H1 (cell line): ENCODE measurements at places on chromosomes 12 and 14. TPM values are rescaled to one million over a fixed set of nuclear protein-coding genes. Genes with fewer than 3 reads are reported as not detected.
A peak's percentile ranks its signal among the peaks of the same experiment; 100 is the strongest.

DNA sequence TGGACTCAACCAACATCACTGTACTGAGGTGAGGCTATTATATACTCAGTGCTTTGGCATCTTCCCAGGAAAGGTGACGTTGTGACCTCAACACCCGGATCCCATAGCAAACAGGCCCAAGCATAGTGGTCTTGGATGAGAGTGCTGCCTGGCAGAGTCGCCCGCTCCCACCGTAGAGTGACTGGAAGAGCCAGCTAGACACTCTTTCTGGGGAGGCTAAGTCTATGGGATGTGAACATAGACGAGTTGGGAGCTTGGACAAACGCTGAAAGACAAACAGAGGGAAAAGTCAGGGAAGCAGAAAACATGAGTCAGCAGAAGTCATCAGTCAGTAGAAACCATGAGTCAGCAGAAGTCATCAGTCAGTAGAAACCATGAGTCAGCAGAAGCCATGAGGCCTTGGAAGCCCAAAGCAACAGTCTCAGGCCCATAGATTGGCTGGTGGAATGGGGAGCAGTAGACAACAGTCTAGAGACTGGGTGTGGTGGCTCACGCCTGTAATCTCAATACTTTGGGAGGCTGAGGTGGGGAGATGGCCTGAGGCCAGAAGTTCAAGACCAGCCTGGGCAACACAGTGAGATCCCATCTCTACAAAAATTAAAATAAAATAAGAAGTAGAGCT is 66.4 kb upstream of the MAP1LC3B2 start:
- H3K27me3 ChIP-seq, result no peaks in the 10 kb centered on the region
- H3K4me3 ChIP-seq, result no peak overlapping the region
- no peaks in the 10 kb centered on the region for H3K4me1 ChIP-seq
- H3K36me3 ChIP-seq, result no peaks in the 10 kb centered on the region

DNA sequence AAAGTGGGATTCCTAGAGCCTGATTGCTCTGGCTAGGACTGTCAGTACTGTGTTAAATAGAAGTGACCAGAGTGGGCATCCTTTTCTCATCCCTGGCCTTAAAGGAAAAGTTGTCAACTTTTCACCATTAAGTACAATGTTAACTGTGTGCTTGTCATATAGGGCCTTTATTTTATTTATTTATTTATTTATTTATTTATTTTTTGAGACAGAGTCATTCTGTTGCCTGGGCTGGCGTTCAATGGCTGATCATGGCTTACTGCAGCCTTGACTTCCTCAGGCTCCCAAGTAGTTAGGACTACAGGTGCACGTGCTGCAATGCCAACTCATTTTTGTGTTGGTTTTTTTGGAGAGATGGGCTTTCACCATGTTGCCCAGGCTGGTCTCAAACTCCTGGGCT is 11.6 kb downstream of the SH2B3 start:
- H3K27ac ChIP-seq, result no peak overlapping the region
- H3K36me3 ChIP-seq, result peaks cover 12% of the 10 kb centered on the region; the same call in 1 of the 2 replicates
- no peak for DNase-seq
- H3K4me1 ChIP-seq, result peaks cover 26% of the 10 kb centered on the region
- H3K27me3 ChIP-seq, result no peaks in the 10 kb centered on the region

DNA sequence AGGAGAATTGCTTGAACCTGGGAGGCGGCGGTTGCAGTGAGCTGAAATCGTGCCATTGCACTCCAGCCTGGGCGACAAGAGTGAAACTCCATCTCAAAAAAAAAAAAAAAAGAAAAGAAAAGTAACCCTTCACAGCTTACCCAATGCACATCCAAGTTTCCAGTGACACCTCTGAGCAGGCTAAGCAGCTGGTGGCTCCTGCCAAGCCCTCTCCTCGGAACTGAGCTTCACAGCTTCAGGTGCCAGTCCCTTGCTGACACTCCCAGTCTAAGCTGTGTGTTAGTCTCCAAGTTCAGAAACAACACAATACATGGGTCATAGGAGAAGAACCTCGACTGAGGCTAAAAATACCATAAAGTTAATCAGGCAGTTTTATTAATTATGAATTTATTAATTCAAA is 7.9 kb downstream of the CD9 start:
- DNase-seq, result no peak
- H3K4me3 ChIP-seq, result no peak overlapping the region
- H3K27ac ChIP-seq, result no peak overlapping the region
- no peaks in the 10 kb centered on the region for H3K27me3 ChIP-seq

GRCh38 chr12:26401874-26402273 is 206.5 kb downstream of the SSPN start:
- H3K27ac ChIP-seq, result no peak overlapping the region
- no peaks in the 10 kb centered on the region for H3K4me1 ChIP-seq
- H3K27me3 ChIP-seq, result no peaks in the 10 kb centered on the region
- H3K4me3 ChIP-seq, result no peak overlapping the region
- DNase-seq, result no peak
- no peaks in the 10 kb centered on the region for H3K36me3 ChIP-seq

GRCh38 chr12:127619869-127620734 is 646.9 kb upstream of the TMEM132C start:
- no peak for DNase-seq
- peaks cover 10% of the 10 kb centered on the region for H3K4me1 ChIP-seq
- H3K4me3 ChIP-seq, result no peak overlapping the region
- no peak overlapping the region for H3K27ac ChIP-seq
- H3K36me3 ChIP-seq, result no peaks in the 10 kb centered on the region

- H3K27me3 ChIP-seq, result no peaks in the 10 kb centered on the region
- H3K27ac ChIP-seq, result no peak overlapping the region
- no peak overlapping the region for H3K4me3 ChIP-seq
- H3K36me3 ChIP-seq, result no peaks in the 10 kb centered on the region
- H3K4me1 ChIP-seq, result no peaks in the 10 kb centered on the region; the same call in 1 of the 2 replicates
- DNase-seq, result no peak
These were observed 44.3 kb downstream of the ELK3 start for GRCh38 chr12:96238336-96239047.

- H3K4me3 ChIP-seq, result no peak overlapping the region
- H3K27ac ChIP-seq, result no peak overlapping the region
- DNase-seq, result no peak
- H3K4me1 ChIP-seq, result no peaks in the 10 kb centered on the region
These were observed 19.2 kb upstream of the OAS1 start for GRCh38 chr12:112887550-112887949.

- no peaks in the 10 kb centered on the region for H3K27me3 ChIP-seq
- H3K4me3 ChIP-seq, result no peak overlapping the region
- no peaks in the 10 kb centered on the region for H3K36me3 ChIP-seq
- DNase-seq, result no peak
- no peaks in the 10 kb centered on the region for H3K4me1 ChIP-seq
- H3K27ac ChIP-seq, result no peak overlapping the region
These were observed 68.2 kb upstream of the EVL start for GRCh38 chr14:99996951-99997571.

DNA sequence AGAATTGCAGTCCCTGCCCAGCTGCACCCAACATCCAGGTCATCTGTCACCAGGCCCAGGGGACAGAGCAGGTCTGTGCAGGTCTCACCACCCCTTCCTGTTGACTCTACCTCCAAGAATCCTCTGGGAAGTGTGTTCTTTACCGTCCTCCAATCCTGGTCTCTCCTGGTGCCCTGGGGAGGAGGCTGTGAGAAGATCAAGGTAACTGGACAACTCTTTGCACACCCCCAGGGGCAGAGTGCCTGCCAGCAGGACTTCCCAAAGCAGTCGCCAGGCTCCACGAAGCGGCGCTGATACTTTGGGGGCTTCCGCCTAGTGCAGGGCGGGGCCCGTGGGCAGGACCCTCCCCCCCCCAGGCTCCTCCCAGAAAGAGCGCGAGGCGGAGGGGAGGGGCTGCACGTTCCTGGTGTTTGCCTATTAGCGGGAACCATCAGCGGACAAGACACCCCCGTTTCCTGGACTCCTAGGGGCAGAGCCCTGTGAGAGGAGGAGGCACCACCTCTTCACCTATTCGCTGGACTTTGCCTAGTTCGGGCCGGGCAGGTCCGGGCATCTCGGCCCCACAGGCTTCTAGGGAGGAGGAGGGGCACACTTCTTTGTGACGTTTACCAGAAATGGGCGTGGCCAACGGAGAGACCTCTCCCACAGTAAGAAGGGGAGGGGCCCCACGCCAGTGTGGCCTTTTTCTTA is 918.0 kb downstream of the AACS start:
- peak overlapping the region; percentile 69 for H3K27ac ChIP-seq
- DNase-seq, result peak; percentile 85
- peaks cover 4% of the 10 kb centered on the region for H3K4me1 ChIP-seq
- H3K27me3 ChIP-seq, result peaks cover 3% of the 10 kb centered on the region; the same call in 1 of the 2 replicates
- no peaks in the 10 kb centered on the region for H3K36me3 ChIP-seq

GRCh38 chr12:114069507-114069906 is 103.4 kb upstream of the RBM19 start:
- H3K27ac ChIP-seq, result no peak overlapping the region

GRCh38 chr14:68716698-68717097 is 76.2 kb downstream of the ZFP36L1 start:
- H3K4me1 ChIP-seq, result no peaks in the 10 kb centered on the region
- no peak overlapping the region for H3K4me3 ChIP-seq
- H3K27me3 ChIP-seq, result no peaks in the 10 kb centered on the region; the same call in 1 of the 2 replicates
- H3K36me3 ChIP-seq, result no peaks in the 10 kb centered on the region

GRCh38 chr12:16785524-16785923 is 179.6 kb upstream of the LMO3 start:
- H3K4me1 ChIP-seq, result no peaks in the 10 kb centered on the region
- no peak overlapping the region for H3K27ac ChIP-seq
- H3K4me3 ChIP-seq, result no peak overlapping the region
- H3K27me3 ChIP-seq, result no peaks in the 10 kb centered on the region

DNA sequence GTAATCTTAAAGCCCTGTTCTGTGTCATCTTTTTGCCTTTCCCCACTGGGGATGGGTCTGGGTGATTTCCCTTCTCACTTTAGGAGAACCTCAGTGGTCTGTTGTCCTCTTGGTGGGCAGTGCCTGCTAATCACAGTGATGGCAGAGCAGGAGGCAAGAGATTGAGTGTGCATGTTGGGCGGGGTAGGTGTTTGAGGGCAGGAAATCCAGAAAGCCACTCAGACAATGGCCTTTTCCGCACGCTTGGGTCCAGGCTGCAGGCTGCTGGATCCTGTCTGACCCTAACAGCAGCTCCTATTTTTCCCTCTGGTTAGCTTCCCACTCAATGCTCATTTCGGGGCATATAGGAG is 13.7 kb upstream of the ITGA5 start:
- H3K36me3 ChIP-seq, result no peaks in the 10 kb centered on the region
- H3K27me3 ChIP-seq, result peaks cover 38% of the 10 kb centered on the region
- no peak for DNase-seq
- no peaks in the 10 kb centered on the region for H3K4me1 ChIP-seq

DNA sequence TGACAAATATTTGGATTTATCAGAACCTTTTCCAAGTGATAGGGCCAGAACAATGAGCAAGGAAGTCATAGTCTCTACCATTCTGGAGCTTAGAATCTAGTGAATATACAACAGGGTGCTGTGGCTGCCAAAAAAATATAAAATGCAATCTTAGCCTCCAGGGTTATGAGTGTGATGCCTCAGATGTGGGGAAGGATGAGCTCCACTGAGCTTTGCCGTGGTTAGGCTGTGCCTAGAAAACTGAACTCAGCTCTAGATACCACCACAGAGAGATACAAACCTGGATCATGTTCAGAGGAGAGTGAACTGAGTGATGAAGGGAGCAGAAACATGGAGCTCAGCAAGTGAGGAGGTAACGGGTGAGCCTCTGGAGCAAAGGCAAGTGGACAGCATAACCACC is 138.1 kb upstream of the HIF1A start:
- H3K27me3 ChIP-seq, result no peaks in the 10 kb centered on the region; the same call in 1 of the 2 replicates
- H3K4me3 ChIP-seq, result no peak overlapping the region
- H3K36me3 ChIP-seq, result no peaks in the 10 kb centered on the region
- peaks cover 16% of the 10 kb centered on the region for H3K4me1 ChIP-seq

- H3K27me3 ChIP-seq, result no peaks in the 10 kb centered on the region
- H3K4me3 ChIP-seq, result no peak overlapping the region
- no peaks in the 10 kb centered on the region for H3K36me3 ChIP-seq
- no peak for DNase-seq
- peaks cover 31% of the 10 kb centered on the region for H3K4me1 ChIP-seq
- H3K27ac ChIP-seq, result no peak overlapping the region
These were observed 103.0 kb downstream of the PRIMA1 start for GRCh38 chr14:93685121-93685895.

GRCh38 chr14:104800771-104801519 is at the start of gene ZBTB42:
TSS of gene ZBTB42 (plus strand) at chr14:104801101. CDS start at chr14:104801198, 97 bp downstream.
- DNase-seq, result no peak
- no peaks in the 10 kb centered on the region for H3K36me3 ChIP-seq
- no peak within 1 kb of the TSS for H3K27ac ChIP-seq

GRCh38 chr12:85182699-85183098 is 97.3 kb upstream of the ALX1 start:
- H3K4me3 ChIP-seq, result no peak overlapping the region
- H3K27ac ChIP-seq, result no peak overlapping the region
- no peak for DNase-seq
- no peaks in the 10 kb centered on the region for H3K4me1 ChIP-seq

DNA sequence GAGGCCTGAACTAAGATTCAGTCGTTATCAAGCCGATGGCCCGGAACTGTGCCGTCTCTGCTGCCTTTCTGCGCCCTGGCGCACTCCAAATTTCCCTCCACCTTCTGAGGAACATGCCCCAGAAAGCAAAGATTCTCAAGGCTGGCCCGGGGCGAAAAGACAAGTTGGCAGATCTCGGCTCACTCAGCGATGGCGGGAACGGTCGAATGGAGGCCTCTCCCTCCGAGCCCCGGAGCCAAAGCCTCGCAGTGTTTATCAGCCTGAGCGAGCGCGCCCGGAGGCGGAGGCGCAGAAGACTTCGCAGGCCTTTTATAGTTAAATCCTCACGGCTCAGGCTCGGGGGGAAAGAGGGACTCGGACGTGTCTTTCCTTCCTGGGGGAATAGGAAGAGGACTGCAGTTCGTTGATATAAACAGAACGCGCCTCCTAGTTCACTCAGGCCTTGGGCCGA is 5.6 kb downstream of the TBX5 start:
- peaks cover 98% of the 10 kb centered on the region for H3K27me3 ChIP-seq
- H3K4me3 ChIP-seq, result no peak overlapping the region
- H3K4me1 ChIP-seq, result peaks cover 14% of the 10 kb centered on the region; the same call in 1 of the 2 replicates
- H3K36me3 ChIP-seq, result no peaks in the 10 kb centered on the region
- no peak for DNase-seq

DNA sequence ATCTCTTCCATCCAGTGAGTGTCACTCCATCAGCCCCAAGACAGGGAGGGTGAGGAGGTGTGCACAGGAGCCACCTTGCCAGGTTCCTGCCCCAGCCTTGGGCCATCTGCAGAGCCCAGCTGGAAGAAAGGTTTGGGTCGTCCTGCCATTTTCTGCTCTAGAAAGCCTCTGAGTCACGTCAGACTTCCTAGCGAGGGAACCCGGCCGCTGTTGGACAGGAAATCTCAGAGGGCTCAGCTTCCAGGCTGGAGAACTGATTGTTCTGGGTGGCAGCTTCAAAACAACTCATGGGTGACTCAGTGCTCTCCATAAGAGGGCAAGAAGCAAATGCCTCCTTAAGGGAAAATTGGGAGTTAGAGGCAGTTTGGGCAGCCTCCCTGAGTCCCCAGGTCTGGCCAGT is 16.6 kb downstream of the HIP1R start:
- DNase-seq, result no peak
- no peaks in the 10 kb centered on the region; the same call in 1 of the 2 replicates for H3K36me3 ChIP-seq
- H3K4me3 ChIP-seq, result no peak overlapping the region
- H3K27me3 ChIP-seq, result no peaks in the 10 kb centered on the region
- H3K4me1 ChIP-seq, result no peaks in the 10 kb centered on the region
- no peak overlapping the region for H3K27ac ChIP-seq

NELL2 gene
- total RNA-seq, result 50.6 and 54.2 TPM in 2 replicates

GPD1 gene
- total RNA-seq, result 0.74 and 1.2 TPM in 2 replicates

GLIPR1L2 gene
- total RNA-seq, result not detected in 2 replicates
